NCI-H510A (cell line): ENCODE measurements at places on chromosomes 4 and X.

DNA sequence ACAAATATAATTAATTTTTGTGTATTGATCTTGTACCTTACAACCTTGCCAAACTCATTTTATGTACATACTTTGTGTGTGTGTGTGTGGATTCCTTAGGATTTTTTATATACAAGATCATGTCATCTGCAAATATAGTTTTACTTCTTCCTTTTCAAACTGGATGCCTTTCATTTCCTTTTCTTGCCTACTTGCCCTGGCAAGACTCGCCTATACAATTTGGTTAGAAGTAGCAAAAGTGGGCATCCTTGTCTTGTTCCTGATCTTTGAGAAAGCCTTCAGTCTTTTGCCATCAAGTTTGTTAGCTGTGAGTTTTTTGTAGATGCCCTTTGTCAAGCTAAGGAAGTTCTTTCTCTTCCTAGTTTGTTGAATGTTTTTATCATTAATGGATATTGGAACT is 30.5 kb downstream of the RUFY3 start:
- no peak for DNase-seq

GRCh38 chr4:159352609-159353008 is 249.7 kb downstream of the RAPGEF2 start:
- DNase-seq: no peak

GRCh38 chr4:152588869-152589268 is 53.0 kb upstream of the FBXW7 start:
- DNase-seq: no peak

DNA sequence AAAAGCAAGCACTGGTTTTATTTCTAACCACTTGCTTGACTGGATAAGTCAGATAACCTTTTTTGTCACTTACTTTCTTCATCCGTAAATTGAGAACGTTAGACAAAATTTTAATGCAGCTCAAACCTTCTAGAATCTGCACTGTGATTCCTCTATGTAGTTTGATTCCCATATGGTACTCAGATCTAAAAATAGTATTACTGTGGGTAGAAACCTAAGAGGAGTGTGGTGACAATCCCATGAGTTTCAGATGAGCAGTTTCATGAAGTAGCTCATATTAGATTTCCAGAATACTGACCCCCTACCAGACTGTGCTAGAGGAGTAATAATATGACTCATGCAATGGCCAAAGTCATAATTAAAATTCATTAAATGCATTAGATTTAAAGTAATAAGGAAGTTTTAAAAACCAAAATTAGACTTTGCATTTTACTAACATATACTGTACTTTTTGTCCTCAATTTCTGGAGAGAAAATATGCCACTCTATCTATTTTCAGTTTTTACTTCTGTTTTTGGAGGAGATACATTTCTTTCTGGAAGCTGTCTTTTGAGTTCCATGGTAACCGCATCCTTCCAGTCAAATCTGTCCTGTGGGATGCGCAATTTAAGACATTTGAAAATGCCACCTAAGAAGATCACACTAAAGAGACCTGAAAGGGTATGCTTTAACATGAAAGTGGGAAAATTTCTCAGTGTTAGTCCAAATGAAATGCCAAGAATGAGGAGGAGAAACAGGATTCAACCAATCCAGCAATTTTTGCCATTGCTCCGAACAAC is 64.1 kb upstream of the GPM6A start:
- DNase-seq: no peak

DNA sequence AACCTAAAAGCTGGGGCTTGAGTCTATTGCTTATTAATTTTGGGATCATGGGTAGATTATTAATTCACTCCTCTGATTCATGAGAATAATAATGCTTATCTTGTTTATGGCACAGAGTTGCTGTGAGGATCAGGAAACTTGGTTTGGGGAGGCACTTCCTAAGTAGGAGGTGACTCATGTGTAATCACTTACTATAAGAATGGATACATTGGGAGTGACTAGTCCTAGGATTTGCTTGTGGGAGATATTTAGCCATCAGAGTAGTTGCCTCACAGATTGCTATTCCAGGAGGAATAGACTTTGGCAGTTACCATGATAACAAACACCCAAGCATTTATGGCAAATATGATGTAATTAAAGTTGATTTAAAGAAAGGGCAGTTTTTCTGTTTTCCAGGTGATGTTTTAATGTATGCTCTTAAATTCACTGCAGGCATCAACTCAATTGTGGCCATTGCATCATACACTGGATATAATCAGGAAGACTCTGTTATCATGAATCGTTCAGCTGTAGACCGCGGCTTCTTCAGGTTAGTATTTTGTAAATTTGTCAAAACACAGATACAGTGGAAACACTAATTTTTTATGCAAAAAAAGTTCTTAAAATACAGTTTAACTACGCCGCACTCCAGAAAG is 41.9 kb downstream of the POLR2B start:
- no peak for DNase-seq

DNA sequence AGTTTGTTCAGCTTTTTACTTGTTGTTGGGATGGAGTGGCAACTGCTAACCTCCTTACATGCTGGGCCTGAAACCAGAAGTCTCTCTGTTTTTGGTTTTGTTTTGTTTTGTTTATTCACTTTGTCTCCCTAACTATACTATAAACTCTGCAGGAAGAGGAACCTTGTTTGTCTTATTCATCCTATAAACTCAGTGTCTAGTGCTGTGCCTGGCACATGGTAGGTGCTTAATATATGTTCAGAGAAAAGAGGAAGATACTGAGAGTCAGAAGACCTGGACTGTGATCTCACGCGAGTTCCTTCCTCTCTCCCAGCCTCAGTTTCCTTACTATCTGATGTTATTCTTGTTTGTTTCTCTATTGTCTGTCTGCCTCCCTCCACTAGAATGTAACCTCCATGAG is 71.3 kb downstream of the PRPS1 start:
- no peak for DNase-seq

- no peak for DNase-seq
Observed at GRCh38 chrX:45198301-45198700, 2.4 kb downstream of the DIPK2B start.

DNA sequence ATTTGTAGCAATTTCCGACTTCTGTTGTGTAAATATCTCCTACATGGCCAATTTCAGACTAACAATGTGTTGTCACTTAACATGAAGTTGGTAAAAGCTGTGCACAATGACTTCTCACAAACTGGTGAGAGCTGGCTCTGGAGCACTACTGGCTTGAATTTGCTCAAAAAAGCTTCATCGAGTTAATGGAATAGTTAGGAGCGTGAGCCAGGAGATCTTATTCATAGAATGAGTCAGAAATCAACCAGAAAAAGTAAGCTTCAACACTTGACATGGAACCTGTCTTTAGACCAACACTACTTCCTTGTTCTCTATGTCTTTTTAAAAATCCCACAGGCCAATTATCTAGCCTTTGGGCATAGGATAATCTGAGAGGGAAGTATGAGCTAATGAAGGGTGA is 7.9 kb upstream of the CHRDL1 start:
- DNase-seq: no peak

DNA sequence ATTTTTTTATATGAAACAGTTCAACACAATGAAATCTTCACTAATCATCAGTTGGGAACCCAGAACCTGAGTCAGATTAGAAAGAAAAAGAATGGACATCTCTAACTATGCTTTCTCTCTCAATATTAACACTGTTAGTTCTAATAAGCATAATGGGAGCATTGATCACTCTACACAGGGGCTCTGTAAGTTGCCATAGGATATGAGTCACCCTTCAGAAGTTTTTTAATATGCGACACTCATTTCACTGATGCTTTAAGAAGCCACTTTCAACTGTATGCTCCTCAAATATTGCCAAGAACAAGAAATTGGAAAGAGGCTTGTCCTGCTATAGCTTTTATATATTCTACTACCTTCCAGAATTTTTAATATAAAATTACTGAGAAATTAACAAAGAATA is 187.0 kb downstream of the AASDH start:
- no peak for DNase-seq

GRCh38 chr4:20253283-20253734 is 1.6 kb downstream of the SLIT2 start:
- DNase-seq: no peak

DNA sequence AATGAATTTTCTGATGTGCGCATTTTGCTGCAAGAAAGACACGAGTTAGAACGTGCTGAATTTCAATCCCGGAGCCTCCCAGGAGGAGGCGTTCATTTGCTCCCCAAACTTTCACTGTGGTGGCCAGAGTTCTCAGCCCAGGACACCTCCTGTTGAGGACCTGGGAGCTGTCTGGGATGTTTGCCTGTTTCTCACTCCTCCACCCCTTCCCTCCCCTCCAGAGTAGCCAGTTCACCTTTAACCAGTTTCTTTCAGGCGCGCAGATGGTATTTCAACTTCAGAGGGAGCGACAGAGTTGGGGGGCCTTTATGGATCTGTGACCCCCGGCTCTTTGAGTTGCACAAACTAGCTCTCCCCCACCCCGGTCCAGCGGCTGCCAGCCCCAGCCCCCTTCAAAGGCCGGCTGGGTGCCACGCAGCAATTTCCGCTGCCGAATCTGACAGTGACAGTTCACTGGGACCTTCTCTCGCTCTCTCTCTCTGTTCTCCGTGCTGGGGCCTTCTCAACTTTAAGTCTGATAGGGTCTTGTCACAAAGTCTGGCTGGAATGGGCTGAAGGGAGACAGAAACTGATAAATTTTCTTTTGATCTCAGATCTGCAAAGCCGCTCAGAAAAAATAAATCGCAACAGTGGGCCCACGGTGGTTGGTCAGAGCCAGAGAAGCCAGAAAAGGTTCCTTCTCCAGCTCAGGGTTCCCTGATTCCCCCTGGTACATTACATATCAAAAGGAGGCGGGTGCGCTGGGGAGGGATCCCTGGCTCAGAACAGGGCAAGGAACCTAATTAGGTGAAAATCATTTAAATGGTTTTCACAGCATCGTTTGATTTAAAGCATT is 100.0 kb upstream of the STX18 start:
- no peak for DNase-seq

DNA sequence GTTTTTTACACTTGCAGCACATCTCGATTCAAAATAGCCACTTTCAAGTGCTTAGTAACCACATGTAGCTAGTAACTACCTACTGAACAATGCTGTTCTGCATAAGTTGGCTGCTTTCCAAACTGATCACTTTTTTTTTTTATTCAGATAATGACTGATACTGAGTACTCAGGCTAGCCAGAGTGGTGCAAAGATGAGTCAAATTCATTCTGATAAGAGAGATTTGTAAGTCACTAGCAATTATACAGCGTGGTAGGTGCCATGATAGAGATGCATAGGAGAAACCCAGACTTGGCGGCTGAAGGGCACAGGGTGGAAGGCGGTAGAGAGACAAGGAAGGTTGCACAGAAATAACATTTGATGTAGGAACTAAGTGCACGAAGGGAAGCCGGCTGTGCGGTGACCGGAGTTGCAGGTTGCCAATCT is 357 bp upstream of the IGBP1 start:
- DNase-seq: no peak

DNA sequence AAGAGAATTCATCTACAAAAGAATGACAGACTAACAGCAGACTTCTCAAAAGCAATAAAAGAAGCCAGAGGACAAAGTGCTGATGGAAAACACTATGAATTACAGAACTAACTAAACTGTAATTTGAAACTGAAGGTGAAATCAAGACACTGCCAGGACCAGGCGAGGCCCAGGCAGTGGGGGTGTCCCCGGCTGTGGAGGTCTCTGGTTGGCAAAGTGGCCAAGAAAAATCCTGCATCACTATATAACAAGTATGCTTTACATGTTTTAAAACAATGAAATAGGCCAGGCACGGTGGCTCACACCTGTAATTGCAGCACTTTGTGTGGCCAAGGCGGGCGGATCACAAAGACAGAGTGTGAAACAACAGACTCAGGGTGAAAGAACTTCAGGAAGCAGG is 32.9 kb downstream of the CHM start:
- no peak for DNase-seq
